Endothelial cell of umbilical vein (primary cell): ENCODE measurements at places on chromosomes 13 and 19. TPM values are rescaled to one million over a fixed set of nuclear protein-coding genes. Genes with fewer than 3 reads are reported as not detected.
A peak's percentile ranks its signal among the peaks of the same experiment; 100 is the strongest.

GRCh38 chr19:2546128-2547032 lies 70.5 kb downstream of the GADD45B start:
- peak; percentile 52 for DNase-seq

- DNase-seq, result no peak
Observed at GRCh38 chr19:29379257-29380021, 146.4 kb upstream of the VSTM2B start.

DNA sequence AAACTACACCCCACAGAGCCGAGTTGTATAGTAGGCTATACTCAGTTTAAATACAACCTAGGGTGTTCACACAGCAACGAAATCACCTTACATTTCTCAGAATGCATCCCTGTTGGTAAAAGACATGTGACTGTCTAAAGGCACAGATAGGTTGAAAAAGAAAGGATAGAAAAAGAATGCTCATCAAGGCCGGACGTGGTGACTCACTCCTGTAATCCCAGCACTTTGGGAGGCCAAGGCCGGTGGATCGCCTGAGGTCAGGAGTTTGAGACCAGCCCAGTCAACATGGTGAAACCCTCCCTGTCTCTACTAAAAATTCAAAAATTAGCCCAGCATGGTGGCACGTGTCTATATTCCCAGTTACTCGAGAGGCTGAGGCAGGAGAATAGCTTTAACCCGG lies 3.8 kb upstream of the IL17D start:
- DNase-seq, result no peak

- DNase-seq, result no peak
Observed at GRCh38 chr13:25490236-25490635, 118.5 kb downstream of the ATP8A2 start.

DNA sequence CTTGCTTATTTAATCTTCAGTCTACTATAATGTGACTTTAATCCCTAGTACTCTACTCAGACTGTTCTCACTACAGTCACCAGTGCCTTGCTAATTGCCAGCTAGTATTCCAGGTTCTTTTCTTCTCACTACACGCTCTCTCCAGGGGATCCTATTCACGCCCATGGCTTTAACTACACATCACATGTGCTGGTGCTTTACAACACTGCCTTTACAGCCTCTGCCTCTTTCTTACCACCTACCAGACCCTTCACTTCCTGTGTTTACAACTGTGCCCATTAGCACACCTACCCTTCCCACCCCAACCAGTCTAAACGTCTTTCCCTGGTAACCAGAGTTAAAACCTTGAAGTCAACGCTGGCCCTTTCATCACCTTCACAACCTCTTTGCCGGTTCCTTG lies 249.5 kb downstream of the DNAJC15 start:
- no peak for DNase-seq

DNA sequence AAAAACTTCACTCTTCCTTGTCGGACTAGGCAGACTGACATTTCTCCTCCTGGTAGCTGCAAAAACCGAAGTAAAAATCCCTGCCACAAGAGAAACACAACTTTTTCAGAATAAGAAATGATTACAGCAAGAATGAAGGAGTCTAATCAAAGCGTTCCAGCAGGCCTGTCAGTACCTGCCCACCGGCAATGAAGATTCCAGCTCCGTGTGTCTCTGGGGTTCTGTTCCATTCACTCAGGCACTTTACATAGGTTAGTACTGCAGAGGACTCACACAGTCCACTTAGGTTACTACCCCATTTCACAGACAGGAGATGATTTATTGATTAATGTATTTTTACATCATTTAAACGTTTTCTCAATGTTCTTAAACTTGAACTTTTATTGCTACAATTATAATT lies 275.5 kb downstream of the NHLRC3 start:
- no peak for DNase-seq

- no peak for DNase-seq
Observed at GRCh38 chr13:91661692-91662490, 263.5 kb downstream of the GPC5 start.

DNA sequence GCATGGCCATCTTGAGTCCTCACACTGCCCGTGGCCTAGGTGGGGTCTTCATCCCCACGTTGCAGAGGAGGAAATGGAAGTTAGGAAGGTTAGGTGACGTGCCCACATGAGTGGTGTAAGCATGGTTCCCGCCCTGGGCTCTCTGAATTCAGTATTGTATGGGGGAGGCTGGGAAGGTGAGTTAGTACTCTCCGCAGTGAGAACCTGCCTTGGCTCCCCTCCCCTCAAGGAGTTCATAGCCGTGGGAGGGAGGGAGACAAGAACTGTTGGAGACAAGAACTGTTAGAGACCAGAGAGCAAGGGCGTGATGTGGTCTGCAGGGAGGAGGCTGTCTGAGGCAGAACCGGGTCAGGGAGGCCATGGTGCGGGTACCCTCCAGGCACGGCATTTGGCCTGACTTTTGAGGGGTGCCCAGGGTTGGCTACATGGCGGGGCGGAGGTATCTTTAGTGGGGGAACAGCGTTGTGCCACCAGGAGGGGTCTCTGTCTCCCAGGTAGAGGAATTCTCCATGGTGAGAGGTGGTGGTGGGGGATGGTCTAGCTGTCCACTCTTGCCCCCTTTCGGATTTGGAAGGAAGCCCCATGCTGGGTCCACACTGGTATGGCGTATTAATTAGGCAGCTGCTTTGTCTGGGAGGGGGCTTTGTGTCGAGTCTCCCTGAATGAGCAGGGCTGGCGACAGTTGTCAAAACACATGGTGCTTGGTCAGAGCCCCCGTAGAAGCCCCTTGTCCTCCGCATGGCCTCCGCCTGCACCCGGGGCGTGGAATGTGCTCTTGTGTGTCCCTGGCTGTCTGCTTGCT lies 45.8 kb downstream of the CAPN12 start:
- DNase-seq, result no peak

- DNase-seq, result no peak
Observed at GRCh38 chr19:39602224-39602623, at the start of gene LGALS13. LGALS13 (plus strand) TSS chr19:39602524; CDS start chr19:39602569, 45 bp downstream.

DNA sequence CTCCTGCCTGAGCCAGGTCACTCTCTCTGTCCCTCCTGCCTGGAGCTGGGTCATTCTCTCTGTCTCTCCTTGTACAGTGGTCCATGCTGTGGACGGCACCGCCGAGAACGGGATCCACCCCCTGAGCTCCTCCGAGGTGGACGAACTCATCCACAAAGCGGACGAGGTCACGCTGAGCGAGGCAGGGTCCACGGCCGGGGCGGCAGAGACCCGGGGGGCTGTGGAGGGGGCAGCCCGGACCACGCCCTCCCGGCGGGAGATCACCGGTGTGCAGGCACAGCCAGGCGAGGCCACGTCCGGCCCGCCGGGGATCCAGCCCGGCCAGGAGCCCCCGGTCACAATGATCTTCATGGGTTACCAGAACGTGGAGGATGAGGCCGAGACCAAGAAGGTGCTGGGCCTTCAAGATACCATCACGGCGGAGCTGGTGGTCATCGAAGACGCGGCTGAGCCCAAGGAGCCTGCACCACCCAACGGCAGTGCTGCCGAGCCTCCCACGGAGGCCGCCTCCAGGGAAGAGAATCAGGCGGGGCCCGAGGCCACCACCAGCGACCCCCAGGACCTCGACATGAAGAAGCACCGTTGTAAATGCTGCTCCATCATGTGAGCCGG lies 4.6 kb upstream of the MISP start:
- no peak for DNase-seq

GRCh38 chr19:10091895-10092641 lies 6.0 kb downstream of the SHFL start:
- no peak for DNase-seq

- no peak for DNase-seq
Observed at GRCh38 chr13:79802389-79803085, 321.6 kb downstream of the NDFIP2 start.

GRCh38 chr19:20039203-20039723 lies at the start of gene ZNF682:
ZNF682 (minus strand) TSS chr19:20039505; CDS start chr19:20039345, 160 bp downstream.
- DNase-seq, result peak; percentile 91

DNA sequence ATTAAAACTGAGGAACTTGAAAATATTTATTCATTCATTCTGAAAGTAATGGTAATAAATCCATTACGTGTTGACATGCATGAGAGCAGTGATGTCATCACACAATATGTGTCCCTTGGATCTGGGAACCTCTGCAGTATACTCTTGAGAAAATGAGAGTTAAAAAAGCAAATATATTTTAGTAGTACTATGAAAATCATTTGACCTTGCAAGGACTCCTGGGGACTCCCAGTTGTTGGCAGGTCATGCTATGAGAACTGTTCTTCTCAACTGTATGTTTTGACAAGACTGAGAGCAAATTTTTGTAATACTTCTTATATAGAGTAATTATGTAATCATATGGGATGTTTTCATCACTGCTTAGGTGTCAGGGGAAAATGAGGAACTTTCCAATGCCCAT lies 249.4 kb downstream of the PCCA start:
- DNase-seq, result no peak

DNA sequence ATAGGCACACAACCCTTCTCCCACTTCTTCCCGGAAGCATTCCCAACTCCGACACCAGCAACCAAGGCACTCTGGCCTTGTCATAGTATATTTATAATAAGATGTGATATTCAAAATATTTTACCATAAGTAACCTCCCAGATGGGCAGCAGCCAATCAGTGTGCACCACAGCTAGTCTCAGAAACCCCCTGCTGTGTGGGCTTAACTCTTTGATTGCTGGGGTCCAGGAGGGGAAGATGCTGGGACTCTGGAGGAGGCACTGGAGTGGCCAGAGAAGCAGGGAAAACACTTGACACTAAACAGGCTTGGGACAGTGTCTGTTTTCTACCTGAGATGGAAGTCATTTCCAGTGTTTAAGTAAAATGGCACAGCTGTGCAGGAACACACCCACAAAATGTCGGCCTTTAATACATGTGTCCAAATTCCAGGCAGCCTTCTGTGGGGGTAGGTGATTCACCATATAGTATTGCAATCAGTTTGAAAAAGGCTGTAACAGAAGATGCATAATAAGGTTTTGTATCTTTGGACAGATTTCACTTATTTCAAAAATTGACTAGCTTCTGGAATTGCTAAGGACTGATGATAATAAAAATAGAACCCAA lies 100.7 kb downstream of the MBNL2 start:
- DNase-seq, result no peak

- DNase-seq, result no peak
Observed at GRCh38 chr13:44112700-44113329, 233.1 kb downstream of the LACC1 start.

GRCh38 chr19:16377521-16377920 lies 52.9 kb downstream of the KLF2 start:
- no peak for DNase-seq

Gene PTPRH
- 0.51 and 1.00 TPM in 2 replicates for total RNA-seq

Gene LHB
- not detected in 2 replicates for total RNA-seq

Gene SH2D3A
- 0.53 TPM in 1 of 2 replicates, not detected in the other for total RNA-seq

Gene FGF21
- not detected in 2 replicates for total RNA-seq

Gene ZSCAN4
- total RNA-seq, result not detected in 2 replicates

Gene KLK13
- not detected in 2 replicates for total RNA-seq
